ENCODE measurements at places on chromosomes 3 and 15. TPM values are rescaled to one million over a fixed set of nuclear protein-coding genes. Genes with fewer than 3 reads are reported as not detected.

The PIGZ gene
- total RNA-seq: 1.5 TPM

The C3orf22 gene
- not detected for total RNA-seq

The TRAT1 gene
- total RNA-seq: not detected

The SEMA5B gene
- 0.33 TPM for total RNA-seq
